Kidney (tissue), 22 donors: ENCODE measurements at places on chromosomes 1 and 21. TPM values are rescaled to one million over a fixed set of nuclear protein-coding genes. Genes with fewer than 3 reads are reported as not detected.

The CD34 gene
- 50.9 TPM for total RNA-seq

- no peak for DNase-seq
Observed at GRCh38 chr1:215416497-215416896, 150.6 kb upstream of the KCTD3 start.

The UBASH3A gene
- 2.7 TPM for total RNA-seq

DNA sequence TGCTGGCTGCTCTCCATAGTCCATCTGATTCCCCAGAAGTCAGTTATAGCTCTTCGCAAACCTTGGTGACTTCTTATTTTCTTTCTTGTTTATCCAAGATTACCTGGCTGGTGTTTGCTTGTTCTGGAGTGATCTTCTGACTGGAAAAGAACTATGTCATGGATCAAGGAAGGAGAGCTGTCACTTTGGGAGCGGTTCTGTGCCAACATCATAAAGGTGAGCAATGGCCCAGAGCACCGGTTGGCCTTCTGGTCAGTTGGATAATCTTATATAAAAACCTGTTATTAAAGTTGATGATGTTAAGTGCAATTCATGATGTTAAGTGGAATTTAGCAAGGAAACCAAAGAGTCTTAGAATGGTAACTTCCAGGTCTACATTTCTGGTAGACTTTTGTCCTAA lies 672 bp downstream of the DHDDS start:
- DNase-seq, result no peak

GRCh38 chr1:44536357-44537209 lies 131.5 kb downstream of the RNF220 start:
- DNase-seq, result no peak
